ENCODE measurements at places on chromosomes 2 and 18.

DNA sequence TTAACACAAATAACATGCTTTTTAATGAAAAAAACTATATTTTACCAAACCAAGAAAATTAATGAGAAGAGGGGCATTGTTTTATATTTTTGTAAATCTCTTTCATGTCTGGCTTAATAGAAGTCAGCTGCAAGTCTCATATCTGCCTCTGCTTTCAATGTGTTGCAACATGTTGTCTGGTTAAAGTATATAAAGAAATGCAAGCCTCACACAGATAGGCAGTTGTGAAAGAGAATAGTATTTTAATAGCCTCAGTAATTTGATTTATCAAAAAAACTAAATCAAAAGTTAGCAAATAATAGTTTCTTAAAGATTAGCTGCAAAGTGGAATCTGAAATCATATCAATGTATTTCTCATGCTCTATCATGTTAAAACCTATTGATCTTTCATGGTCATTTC lies 52.9 kb upstream of the NCOA1 start:
- no peaks in the 10 kb centered on the region for H3K27me3 ChIP-seq
- H3K27ac ChIP-seq, result no peak overlapping the region
- no peaks in the 10 kb centered on the region for H3K36me3 ChIP-seq
- no peaks in the 10 kb centered on the region for H3K4me1 ChIP-seq

DNA sequence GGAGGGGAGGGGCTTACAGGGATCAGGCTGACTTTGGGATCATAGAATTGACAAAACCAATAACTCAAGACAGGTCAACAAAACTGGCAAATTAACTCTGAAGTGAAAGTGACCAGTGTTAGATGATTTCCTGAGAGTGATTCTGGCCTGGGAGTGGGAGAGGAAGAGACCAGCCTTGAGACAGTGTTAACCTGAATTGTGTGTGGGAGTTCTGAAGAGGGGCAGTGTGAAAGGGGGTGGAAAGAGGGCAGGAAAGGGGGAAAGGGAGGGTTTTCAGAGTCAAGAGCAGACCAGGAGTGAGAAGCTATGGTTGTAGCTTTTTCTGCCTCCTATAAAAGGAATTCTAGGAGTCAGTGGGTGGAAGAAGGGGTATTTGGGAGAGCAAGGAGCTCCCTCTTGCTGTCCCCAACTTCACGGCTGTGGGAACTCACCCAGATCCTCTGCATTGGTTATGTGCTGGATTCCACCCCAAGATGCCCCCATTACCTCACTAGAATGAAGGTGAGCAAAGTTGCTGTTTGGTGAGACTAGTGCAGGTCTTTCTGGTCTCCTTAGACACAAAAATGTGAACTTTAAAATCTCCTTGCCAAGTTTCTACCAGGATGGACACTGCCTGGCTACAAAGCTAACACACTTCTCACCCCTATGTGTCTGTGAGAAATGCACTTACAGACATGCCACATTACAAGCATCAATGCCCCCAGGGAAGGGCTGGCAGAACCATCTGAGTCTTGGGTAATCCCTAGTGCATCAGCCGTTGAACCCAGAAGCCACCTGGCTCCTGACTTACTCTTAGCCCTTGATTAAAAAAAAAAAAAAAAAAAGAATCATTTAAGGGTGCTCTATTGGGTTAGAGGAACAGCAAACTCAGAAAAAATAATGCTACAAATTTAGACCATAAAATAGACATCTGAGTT lies 61.6 kb downstream of the BMP10 start:
- no peak overlapping the region for H3K27ac ChIP-seq
- no peak overlapping the region for H3K4me3 ChIP-seq
- H3K36me3 ChIP-seq, result peaks cover 82% of the 10 kb centered on the region
- no peak for DNase-seq

DNA sequence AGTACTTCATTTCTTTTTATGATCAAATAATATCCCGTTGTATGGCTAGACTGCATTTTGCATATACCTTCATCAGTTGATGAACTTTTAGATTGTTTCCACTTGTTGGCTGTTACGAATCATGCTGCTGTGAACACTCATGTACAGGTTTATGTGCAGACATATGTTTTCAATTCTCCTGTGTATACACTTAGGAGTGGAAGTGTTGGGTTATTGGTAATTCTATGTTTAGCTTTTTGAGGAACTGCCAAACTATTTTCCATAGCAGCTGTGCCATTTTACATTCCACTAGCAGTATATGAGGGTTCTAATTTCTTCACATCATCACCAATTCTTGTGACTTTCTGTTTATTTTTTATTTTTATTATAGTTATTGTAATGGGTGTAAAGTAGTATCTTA lies 32.1 kb upstream of the LCLAT1 start:
- no peak overlapping the region for H3K4me3 ChIP-seq
- no peak for DNase-seq
- no peaks in the 10 kb centered on the region for H3K27me3 ChIP-seq

DNA sequence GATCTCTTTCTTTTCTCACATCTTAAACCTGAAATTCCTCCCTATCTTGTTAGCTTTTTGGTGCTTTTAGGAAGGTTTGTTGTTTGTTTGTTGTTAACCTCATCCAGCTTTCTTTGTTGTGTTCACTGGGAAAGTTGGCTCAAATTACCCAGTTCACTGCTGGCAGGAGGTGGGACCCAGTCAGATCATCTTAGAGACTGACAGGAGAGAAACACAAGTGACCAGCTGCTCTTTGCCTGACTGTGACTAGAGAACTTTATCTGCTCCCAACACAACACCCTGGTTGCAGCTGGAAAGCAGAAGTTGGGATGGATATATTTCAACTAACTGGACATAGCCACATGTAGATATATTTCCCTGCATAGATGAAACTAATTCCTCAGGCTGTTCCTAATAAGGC lies 10.0 kb downstream of the MAPK4 start:
- H3K27me3 ChIP-seq, result peaks cover 12% of the 10 kb centered on the region
- no peaks in the 10 kb centered on the region for H3K4me1 ChIP-seq
- DNase-seq, result no peak
- H3K4me3 ChIP-seq, result no peak overlapping the region

- DNase-seq, result peak; percentile 36
- peaks cover 22% of the 10 kb centered on the region for H3K36me3 ChIP-seq
- no peak overlapping the region for H3K4me3 ChIP-seq
- no peak overlapping the region for H3K27ac ChIP-seq
- peaks cover 36% of the 10 kb centered on the region for H3K4me1 ChIP-seq
Observed at GRCh38 chr18:63197246-63197869, 122.2 kb downstream of the BCL2 start.

DNA sequence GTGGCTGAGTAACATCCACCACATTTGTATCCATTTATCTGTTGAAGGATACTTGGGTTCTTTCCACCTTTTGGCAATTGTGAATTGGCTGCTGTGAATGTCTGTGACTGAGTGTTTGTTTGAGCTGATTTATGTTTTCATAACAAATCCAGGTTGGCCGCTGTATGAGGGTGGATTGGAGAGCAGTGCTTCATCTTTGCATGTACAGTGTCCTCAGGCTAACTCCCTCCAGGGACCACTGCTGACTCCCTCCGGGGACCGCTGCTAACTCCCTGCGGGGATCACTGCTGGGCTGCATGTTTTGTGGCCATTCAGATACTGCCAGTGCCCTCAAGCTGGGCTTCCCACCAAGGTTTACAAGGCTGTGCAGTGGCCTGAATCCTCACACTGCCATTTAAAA lies 10.2 kb downstream of the BOK start:
- H3K4me1 ChIP-seq, result no peaks in the 10 kb centered on the region
- no peaks in the 10 kb centered on the region for H3K36me3 ChIP-seq
- no peak for DNase-seq
- no peak overlapping the region for H3K27ac ChIP-seq
- H3K4me3 ChIP-seq, result no peak overlapping the region

DNA sequence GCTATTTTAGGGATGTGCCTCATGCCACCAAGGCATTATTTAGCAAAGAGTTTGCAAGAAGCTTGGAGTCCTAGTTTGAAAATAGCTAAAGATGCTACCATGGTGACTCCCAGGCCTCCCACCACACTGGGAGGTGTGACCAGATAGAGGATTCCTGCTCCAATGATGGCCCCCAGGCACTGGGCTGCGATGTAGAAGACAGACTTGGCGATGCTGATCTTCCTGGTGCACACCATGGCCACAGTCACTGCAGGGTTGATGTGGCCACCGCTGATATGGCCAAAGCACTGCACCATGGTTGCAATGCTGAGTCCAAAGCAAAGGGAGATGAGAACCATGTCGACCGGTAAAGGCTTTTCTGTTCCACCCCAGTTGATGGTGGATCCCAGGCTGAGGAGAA lies 3.4 kb downstream of the AQP4 start:
- H3K27me3 ChIP-seq, result peaks cover 28% of the 10 kb centered on the region
- no peak for DNase-seq
- no peak overlapping the region for H3K4me3 ChIP-seq
- H3K27ac ChIP-seq, result no peak overlapping the region

DNA sequence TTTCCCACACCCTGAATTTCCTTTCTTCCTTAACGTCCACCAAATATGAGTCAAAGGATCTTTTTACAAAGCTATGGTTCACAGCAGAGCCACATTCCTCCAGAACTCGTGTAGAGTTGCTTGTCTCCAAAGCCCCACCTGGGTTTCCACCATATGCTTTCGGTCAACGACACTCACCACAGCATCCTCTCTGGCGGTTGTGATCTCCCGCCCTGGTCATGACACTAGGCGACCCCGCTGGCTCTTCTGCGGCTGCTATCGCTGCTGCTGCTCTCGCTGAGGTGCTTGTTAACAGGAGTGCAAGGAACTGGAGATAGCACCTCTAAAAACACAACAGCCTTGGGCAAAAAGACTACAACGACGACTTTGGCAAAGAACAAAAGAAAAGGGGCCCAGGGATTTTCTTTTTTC lies 340 bp downstream of the SLC40A1 start:
- H3K36me3 ChIP-seq, result peaks cover 2% of the 10 kb centered on the region
- H3K27ac ChIP-seq, result peak overlapping the region; percentile 6
- H3K27me3 ChIP-seq, result peaks cover 30% of the 10 kb centered on the region
- peak overlapping the region; percentile 70 for H3K4me3 ChIP-seq
